Activated CD4-positive, alpha-beta T cell treated with anti-CD3 and anti-CD28 coated beads, Interleukin-2, amount 50 U/mL, for 24 hours (primary cell): ENCODE measurements at places on chromosomes 2 and 18.

- no peak for DNase-seq
Observed at GRCh38 chr2:232931636-232932035, 61.6 kb downstream of the SNORC start.

DNA sequence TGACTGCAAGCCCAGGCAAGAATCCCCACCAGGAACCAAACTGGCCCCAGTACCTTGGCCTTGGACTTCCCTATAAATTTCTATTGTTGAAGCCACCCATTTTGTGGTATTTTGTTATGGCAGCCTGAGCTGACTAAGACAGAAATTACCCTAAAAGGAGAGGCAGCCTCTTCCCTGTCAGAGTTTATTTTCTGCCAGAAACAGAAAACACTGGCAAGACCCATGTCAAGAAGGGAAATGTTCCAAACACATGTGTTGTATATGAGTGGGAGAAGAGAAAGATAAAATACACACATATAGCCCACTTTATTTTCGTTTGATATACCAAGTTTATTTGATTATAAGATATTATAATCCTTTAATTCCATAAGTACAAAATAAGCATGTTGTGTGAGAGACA is 225.1 kb upstream of the FSHR start:
- DNase-seq = no peak

GRCh38 chr2:146135245-146135644 is 1615.3 kb upstream of the ZEB2 start:
- no peak for DNase-seq

DNA sequence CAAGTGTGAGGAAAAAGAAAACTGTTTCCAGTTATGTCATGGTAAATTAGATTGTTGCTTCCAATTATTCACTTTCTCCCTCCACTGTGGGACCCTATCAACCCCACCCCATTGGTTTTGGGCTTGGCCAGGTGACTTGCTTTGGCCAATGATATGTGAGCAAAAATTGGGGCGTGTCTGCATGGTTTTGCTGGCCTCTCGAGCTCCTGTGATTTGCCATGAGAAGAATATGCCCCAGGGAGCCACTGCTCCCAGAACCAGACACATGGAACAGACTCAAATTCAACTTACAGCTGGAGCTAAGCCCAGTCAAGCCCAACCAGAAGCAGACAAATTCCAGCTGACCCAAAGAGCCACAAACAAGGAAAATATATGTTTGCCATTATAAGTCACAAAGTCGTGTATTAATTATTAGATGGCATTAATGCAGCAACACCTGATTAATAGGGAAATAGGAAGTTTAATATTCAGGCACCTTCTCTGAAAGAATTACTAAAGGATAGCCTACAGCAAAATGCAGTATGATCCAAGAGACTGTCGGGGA is 248.9 kb downstream of the ANAPC1 start:
- DNase-seq = no peak

DNA sequence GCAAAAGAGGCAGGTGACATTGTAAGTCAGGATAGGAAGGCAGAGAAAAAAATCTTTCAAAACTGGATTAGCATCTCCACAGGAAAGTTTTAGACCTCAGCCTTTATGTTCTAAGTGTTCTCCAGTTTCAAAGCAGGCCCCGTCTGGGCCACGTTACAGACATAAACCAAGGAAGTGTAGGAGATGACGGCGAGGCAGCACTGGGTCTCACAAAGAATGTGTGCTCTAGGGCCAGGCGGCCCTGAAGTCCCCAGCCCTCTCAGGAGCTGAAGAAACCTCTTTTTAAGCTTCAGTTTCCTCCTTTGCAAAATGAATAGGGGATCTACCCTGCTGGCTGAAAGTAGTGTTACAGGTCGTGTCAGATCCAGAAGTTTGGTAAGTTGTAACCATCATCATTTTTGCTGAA is 81.7 kb downstream of the SPRED2 start:
- no peak for DNase-seq
